Stimulated activated CD8-positive, alpha-beta memory T cell treated with anti-CD3 and anti-CD28 coated beads, Interleukin-2, amount 100 ng/mL, for 48 hours (primary cell): ENCODE measurements at places on chromosomes 2 and 18.

- DNase-seq: no peak
Observed at GRCh38 chr2:121717529-121717928, 19.1 kb downstream of the NIFK start.

GRCh38 chr2:160720098-160720497, 226.5 kb upstream of the RBMS1 start:
- DNase-seq: no peak

DNA sequence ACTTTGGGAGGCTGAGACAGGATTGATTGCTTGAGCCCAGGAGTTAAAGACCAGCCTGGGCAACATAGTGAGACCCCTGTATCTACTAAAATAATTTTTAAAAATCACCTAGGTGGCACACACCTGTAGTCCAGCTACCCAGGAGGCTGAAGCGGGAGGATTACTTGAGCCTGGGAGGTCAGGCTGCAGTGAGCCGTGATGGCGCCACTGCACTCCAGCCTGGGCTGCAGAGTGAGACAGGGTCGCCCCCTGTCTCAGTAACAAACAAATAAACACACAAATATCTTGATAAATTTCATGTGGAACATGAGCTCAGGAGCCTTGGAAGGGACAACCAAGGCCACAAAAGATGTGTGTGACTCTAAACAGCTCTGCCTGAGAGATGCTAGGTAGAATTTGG, 11.7 kb upstream of the ANKRD53 start:
- no peak for DNase-seq

DNA sequence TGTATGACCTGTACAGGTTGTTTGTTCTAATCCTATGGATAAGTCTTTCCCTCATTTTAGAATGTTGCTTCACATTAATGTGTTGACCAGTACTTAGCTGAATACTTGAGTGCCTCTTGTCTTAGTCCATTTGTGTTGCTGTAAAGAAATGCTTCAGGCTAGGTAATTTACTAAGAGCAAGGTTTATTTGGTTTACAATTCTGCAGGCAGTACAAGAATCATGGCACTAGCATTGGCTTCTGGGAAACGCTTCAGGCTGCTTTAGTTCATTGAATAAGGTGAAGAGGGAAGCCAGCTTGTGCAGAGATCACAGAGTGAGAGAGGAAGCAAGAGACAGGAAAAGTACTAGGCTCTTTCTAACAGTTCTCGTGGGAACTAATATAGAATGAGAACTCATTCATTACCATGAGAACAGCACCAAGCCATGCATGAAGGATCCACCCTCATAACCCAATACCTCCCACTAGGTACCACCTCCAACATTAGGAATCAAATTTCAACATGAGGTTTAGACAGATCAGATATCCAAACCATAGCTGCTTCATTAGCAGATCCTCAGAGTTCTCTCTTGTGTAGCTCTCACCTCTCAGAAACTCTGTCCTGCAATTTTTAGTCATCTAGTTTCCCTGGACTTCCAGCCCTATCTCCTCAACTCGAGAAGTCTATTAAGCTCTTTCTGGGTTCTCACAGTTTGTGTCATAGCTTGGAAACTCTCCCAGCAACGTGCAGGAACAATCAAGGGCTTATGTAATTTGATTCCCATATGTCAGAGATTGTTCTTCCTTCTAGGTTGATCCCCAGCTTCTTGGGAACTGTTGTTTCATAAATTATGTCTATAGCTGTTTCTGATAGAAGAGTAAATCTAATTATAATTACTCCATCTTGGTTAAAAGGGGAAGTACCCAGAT, 2082.3 kb upstream of the CELF4 start:
- DNase-seq: no peak

GRCh38 chr18:57561728-57562423, 24.6 kb downstream of the FECH start:
- no peak for DNase-seq

GRCh38 chr2:236548179-236548921, 21.3 kb upstream of the ACKR3 start:
- DNase-seq: no peak

GRCh38 chr18:54157646-54158385, 66.7 kb downstream of the MBD2 start:
- no peak for DNase-seq

DNA sequence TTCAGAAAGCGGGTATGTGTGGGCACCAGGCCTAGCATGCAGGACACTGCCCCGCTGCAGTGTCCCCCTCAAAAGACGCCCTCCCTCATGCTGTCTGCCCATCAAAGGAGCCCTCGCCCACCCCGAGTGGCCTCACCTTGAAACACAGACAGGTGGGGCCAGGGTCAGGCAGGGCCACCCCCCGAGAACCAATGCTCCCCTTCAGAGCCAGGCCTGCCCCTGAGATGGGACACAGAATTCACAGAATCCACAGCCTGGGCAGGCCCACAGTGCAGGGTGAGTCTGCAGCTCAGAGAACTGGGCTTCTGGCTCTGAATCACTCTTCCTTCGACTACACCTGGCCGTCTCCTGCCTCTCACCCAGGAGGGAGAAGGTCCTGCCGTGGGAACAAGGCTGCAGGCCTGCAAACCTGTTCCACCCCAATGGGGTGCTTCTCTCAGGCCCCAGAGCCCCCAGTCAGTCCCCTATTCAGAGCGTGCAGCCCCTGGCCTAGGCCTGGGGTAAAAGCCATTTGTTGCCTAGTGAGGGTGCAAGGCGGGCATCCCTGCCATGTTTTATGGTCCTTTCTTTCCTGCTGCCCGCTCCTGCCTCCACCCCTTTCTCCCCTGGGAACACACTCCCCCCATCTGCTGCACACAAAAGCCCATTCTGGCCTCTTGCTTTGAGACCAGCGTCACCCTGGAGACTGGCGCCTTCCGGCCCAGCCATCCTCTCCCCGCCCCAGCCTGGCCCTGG, 11.3 kb upstream of the ARHGEF4 start:
- DNase-seq: no peak

- no peak for DNase-seq
Observed at GRCh38 chr18:54357082-54357659, 487 bp downstream of the STARD6 start.

DNA sequence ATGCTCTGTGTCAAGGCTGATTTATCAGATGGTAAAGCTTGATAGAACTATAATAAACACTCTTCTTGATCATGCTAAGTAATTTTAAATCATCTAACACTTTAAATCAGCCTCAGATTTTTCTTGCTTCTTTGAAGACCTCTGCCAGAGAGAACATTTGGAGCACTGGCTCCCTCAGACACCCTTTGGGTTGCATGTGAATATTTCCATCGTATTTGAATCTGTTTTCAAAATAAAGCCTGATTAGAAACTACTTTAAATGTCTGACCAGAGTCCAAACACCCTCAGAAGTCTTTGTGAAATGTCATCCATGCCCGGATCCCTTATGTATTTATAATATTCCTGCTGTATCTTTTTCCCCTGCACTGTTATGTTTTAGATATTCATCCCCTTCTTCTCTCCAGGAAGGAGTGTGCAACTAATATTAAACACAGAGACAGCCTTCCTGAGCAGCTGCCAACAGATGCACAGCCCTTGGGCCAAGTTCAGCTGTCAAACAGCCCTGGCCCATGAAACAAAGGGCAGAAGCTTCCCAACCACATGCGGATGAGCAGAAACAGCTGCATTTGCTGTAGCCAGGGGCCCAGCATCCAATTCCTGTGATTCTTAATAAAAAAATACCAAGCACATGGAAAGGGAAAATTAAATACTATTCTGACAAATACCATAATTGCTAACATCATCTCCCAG, 46.5 kb downstream of the DPP10 start:
- no peak for DNase-seq

GRCh38 chr2:197975931-197976519, 171.6 kb downstream of the PLCL1 start:
- no peak for DNase-seq

DNA sequence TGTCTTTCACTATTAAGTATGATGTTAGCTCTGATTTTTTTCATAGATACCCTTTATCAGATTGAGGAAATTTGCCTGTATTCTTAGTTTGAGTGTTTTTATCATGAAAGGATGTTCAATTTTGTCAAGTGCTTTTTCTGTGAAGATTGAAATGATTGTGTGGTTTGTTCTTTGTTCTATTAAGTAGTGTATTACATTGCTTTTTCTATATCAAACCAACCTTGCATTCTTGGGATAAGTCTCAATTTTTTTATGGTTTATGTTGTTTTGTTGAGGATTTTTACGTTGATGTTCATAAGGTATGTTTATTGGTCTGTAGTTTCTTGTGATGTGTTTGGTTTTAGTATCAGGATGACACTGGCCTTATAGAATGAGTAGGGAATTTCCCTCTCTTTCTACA, 19.1 kb downstream of the PDK1 start:
- no peak for DNase-seq

- no peak for DNase-seq
Observed at GRCh38 chr2:176614049-176614448, 344.8 kb downstream of the MTX2 start.

DNA sequence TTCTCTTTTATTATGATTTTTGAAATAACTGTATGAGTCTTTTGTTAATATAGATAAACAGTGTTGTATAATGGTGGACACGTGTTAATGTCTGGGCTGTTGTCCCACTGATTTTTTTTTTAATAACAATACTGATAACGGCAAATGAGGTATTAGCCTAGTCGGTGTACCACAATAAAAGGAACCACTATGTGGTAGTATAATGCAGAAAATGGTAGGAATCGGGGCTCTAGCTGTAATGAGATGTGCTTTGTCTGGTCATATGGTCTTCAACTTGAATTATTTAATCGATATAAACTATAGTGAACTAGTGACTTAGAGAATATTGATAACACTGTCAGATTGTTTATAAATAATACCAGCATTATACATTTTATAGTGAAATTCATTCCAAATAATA, 517.9 kb upstream of the SPHKAP start:
- no peak for DNase-seq

GRCh38 chr2:128280901-128281321, 37.8 kb downstream of the HS6ST1 start:
- no peak for DNase-seq

DNA sequence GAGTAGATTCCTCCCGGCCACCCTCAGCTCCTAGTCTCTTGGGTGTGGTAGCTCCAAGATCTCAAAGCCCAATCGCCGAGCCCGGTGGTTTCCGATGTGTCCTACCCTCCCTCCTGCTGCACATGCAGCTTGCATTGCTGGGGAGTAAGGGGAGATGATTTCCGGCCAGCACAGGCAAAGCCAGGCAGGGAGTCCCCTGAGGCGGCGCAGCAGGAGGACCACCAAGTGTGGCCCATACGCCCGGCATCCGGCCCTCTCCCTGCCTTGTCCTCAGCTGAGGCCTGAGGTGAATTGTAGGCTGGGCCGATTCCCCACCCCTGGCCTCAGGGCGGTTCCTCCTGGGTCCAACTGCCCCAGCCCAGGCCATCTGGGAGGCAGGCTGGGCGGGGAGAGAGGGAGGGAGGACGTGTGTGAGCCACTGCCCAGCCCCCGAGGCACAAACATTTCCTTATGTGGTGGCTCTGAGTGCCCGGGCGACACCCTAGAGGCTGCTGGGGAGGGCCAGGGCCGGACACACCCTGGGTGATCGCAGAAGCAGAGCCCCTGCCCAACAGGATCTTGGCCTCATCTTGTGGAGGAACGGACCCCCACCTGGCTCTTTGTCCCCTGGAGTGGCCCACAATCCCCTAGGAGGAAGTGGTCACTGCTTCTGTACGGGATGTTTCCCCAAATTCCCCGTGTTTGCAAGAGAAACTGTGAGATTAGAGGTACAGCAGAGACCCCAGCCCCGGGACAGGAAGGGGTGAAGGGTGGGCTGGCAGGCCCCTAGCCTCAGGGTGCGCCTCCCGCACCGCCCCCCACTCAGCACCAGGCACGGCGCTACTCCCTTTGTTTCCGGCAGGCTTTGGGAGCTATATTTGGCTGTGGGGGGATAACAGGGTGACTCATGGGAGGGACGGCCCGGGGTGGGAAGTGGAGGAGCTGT, 41.9 kb upstream of the PTMA start:
- DNase-seq: no peak
